ENCODE measurements at places on chromosomes 11 and 22.

GRCh38 chr11:2185324-2186085 lies 13.9 kb upstream of the TH start:
- no peak for ATAC-seq

GRCh38 chr11:128415539-128415938 lies 171.8 kb downstream of the ETS1 start:
- peak; percentile 63 for ATAC-seq

DNA sequence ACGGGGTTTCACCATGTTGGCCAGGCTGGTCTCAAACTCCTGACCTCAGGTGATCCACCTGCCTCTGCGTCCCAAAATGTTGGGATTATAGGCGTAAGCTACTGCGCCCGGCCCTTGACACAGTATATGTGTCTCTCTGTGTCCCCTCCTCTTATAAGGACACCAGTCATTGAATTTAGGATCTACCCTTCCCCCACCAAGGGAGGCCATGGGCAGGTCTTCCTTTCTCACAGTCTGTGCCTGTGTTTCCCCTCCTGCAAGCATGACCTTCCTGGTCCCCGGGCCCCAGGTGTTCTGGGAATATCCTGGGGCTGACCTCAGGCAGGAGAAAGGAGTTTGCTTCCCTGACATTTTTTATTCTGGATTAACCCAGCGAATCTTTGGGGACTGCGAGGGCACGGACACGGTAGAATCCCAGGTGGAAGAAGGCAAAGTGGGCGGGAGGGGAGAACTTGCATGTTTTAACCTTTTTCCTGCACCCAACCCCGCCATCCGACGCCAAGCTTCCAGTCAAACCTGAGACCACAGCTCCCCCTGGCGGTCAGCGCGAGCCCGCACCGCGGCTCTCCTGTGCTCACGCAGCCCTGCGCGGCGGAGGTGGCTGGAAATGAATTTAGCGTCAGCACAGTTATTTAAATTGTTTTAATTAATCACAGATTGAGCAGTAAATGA lies 42.1 kb upstream of the ISX start:
- ATAC-seq: peak; percentile 69

DNA sequence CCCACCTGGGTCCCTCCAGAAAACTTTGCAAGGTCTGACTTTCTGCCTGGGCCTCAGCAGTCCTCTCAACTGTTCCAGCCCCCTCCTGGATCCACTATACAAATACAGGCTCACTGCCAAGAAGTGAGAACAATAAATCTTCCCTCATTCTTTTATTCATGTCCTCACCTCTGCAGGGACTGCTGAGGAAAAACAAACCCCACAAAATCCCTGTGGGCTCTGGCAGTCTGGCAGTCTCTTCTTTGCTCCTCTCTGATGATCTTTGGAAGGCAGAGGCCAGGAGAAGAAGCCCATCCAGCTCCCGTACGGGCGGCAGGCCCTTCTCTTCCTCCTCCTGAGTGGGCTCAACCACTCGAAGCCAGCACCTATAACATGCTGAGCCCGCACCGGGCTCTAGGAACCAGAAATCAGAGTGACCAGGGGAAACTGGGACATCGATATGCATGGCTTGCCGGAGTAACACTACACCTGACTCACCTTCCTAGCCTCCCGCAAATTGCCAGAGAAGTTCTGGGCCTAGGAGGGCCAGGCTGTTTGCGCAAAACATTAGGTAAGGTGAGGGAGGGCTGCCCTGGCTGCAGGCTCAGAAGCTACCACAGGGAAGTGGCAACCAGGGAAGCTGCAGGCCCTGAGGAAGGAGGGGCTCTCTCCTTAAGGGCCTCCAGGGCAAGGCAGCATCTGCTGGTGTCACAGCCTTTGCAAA lies 24.2 kb downstream of the TMPRSS5 start:
- no peak for ATAC-seq

DNA sequence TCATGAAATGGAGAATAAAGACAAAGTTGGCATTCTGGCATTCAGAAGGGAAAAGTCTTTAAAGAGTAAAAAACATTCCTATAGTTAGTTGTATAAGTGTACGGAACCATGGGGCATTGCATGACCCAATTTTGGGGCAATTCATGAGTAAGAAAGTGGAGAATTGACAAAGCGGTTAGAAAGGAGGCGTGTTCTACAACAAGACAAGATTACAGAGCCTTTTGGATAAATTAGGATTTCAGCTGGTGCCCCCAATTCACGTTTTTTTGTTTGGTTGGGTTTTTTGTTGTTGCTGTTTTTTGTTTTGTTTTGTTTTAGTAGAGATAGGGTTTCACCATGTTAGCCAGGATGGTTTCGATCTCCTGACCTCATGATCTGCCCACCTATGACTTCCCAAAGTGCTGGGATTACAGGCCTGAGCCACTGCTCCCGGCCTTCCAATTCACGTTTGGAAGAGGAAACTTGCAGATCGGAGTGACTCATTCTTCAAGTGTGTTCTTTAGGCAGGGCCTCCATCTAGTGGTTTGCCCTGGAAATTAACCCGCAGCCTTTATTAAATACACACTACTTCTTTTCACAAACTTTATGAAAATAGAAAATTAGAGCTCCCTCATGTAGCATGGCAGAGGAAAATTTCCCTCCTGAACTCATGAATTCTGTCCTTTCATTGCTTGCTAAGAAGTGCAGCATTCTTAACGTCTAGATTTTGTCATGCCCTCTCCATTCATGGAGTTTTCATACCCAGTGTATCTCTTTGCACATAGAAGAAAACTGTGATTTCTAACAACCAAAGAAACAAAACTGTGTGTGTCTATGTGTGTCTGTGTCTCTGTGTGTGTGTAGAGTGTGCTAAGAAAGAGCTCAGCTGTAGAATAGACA lies 118.1 kb downstream of the BBOX1 start:
- ATAC-seq: no peak

- no peak for ATAC-seq
Measured at GRCh38 chr11:112172362-112172994, 2.8 kb upstream of the BCO2 start.

GRCh38 chr11:131518305-131518838 lies 148.0 kb downstream of the NTM start:
- no peak for ATAC-seq

DNA sequence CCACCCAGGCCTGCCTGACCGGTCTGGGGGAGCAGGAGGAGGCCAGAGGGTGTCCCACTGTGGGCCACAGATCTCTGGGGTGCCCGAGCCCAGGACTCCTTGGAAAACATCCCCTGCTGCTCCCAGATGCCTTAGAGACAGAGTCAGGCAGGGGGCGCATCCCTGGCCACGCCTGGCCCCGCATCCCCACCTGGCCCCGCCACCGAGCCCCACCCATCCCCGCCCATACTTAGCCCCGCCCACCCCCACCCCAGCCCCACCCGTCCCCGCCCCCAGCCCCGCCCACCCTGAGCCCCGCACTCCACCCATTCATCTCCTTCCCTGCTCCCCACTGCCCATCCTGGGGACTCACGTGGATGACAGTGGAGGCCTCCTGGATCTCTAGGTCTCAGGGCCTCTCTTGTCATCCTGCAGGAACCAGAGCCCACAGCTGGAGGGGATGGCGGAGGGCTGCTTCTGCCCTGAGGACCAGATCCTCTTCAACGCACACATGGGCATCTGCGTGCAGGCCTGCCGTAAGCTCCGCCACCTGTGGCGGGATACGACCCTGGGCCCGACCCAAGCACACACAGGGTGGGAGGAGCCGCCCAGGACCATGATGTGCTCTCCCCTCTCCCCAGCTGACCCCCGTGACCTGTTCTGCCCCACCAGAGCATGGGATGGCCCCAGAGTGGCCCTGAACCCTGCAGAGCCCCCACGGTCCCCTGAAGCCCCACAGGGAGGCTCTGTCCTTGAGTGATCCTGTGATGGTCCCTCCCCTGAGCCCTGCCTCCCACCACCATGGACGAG lies 33.6 kb downstream of the MUC5B start:
- ATAC-seq: no peak

DNA sequence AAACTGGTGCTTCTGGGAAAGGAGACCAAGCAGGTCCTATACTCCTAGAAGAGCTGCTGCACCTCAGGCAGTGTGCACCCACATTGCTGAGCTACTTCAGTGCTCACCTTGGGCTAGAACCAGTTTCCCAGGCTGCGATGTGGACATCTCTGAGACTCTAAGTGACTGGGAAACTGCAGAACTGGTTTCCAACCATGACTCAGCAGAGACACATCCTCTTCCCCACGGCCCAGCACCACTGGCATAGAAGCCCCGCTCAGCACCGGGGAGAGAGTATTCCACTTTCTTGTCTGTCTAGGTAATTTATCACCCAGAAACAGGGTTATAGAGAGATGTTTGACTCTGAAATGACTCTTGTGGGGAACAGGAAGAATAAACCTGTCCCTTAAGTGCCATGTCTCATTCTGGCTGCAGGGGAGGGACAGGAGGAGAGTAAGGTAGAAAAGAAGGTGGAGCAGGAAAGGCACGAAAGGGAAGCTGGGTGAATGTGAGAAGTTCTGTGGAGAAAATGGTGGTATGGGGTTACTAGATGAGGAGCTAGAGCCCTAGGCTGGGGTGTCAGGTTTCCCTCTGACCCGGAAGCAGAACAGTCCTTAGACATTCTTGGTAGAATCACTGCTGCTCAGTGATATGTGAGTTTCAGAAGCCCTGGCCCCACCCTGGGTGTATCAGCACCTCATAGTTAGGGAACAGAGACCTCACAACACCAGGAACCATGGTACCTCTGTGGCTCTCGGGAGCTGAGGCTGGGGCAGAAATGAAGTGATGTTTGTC lies 340.4 kb upstream of the NCAM1 start:
- no peak for ATAC-seq

- no peak for ATAC-seq
Measured at GRCh38 chr11:57057561-57057960, 68.8 kb downstream of the OR5AK2 start.

DNA sequence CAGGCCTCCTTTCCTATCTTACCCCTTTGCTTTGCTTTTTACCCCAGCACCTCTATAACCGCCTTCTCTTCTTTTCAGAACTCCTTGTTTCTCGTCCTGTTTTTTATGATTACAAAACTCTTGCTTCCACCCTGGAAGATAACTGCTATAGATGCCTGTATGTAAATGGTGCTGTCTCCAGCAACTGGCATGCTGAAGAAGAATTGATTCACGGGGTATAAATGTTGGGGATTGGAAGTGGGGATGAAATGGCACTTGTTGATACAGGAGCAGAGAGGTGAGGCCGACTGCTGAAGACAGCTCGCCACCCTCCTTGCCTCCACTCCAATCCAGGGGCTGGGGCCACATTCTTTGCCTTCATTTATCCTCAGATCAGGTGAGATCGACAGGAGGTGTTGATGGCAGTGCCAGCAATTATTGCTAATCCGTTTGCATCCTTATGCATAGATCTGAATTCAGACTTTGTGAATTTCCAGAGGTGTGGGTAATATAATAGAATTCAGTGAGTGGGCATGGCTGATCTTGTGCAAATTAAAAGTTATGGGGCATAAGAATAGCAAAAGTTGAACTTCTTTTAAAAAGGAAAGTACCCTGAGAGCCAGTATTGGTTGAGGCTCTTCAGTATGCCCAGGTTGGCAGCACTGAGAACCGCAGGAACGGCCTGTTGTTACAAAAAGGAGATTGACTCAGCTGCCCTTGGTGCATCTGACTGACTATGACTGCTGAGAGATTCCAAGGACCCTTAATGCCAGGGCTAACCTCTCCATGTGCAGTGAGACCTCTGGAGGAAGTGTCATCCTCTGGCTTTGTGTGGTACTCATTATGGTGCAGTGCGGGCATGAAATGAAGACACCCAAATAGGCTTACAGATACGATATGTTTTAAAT lies 5.3 kb downstream of the NEAT1 start:
- ATAC-seq: no peak

DNA sequence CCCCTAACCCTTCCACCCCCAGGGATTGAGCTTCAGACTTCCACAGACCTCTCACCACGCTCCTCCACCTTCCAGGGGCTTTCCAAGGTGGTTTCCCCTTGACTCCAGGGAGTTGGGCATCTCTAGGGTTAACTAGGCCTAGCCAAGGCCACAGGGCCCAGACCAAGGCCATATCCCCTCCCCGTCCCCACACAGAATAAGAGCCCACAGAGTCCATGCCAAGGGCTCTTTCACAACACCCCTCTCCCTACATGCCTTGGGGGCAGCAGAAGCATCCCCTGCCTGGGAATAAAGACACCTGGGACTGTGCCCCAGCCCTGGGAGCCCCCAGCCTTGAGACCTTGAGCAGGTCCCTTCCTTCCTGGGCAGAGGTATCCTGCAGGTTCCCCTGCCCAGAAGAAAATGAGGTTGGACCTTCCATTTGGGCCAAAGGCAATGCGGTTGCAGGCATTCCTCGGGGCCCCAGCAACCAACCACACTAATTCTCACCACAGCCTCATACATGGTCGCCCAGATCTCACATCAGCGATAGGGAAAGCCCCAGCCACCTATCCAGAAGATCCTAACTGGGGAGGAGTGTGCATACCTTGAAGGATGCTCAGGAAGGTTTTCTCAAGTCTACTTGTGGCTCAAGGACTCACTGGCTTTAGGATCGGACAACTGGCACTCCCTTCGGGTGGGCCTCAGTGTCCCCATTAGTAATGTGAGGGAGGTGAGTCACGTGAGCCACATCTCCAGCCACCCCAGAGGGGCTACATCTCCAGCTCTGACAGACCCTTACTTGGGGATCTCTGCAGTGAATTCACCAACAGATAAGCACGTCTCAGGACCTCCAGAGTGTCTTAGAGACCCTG lies 1.7 kb downstream of the GDPD5 start:
- no peak for ATAC-seq

GRCh38 chr11:72668629-72669347 lies 5.4 kb downstream of the PDE2A start:
- peak; percentile 94 for ATAC-seq

- no peak for ATAC-seq
Measured at GRCh38 chr11:64852804-64853509, 8.5 kb upstream of the CDC42BPG start.

All from stimulated activated memory B cell treated with anti-CD40 and anti-IgM and Interleukin-4, amounts not matched to agents 10 μg/mL and 1 μg/mL and 100 μg/mL, for 72 hours (primary cell).